ENCODE measurements at places on chromosomes 11 and 22.

DNA sequence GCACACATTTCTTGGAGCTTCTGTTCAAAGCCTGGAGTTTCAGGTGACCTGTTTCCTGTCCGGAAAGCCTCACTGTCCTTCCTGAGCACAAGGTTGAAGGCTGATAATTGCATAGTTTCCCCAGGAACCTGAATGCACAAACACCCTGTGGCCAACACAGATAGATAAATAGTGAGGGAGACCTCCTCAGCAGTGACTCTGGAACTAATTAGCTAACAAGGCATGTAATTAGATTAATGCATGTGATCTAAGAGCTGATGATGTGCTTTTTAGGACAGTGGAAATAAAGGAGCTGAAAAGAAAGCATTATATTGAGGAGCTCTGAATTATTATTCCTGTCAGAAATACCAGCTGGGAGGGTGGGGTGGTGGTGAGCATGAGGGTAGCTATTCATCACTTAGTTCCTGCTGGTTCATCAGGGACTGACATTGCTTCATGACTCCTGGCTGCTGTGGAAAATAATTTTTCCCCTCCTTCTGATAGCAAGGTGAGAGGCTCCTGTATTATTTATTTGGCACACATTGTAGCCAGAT, 101.1 kb downstream of the NELL1 start:
- DNase-seq, result no peak

DNA sequence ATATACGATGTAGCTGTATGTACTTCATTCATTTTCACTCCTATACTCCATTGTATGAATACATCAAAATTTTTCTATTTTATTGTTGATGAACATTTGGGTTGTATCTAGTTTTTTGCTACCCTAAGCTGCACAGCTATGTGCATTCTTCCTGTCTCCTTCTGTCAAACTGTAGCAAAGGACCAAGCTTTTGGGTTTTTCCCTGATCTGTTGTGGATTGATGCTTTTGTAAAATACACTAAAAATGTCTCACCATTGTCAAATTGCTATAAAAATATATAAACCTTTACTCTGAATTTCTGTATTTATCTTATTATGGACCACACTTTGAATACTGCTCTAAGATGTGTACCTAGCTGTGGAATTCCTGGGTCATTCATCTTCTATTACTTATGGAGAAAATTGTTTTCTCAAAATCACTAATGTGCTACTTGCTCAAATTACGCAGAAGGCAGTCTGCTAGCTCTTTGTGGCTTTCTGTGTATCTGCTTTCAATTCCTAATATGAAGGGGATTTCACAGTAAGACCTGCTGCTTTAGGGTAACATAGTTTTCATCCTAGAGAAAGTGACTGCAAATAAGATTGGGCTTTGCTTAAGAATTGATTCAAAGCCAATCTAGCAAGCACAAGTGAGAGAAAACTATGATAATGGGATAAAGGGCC, 123.4 kb downstream of the CYP2R1 start:
- no peak for DNase-seq

- DNase-seq, result no peak
Observed at GRCh38 chr11:86658534-86658933, 13.9 kb downstream of the ME3 start.

DNA sequence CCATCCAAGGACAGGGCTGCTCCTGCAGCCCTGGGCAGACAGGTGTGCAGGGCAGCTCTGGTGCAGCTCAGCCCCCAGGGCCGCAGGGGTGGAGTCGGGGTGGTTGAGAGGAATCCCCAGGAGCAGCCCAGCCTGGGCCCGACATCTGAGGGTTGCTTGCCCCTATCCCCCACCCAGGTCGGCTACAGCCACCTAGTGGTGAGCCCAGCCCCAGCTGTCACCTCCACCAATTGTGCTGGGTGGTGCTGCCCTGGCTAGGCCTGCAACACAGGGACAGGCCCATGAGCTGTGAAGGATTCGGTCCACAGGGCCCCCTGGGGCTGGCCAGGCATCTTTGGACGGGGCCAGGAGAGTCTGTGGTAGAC, 29.6 kb downstream of the RTN4R start:
- peak; percentile 11 for DNase-seq

DNA sequence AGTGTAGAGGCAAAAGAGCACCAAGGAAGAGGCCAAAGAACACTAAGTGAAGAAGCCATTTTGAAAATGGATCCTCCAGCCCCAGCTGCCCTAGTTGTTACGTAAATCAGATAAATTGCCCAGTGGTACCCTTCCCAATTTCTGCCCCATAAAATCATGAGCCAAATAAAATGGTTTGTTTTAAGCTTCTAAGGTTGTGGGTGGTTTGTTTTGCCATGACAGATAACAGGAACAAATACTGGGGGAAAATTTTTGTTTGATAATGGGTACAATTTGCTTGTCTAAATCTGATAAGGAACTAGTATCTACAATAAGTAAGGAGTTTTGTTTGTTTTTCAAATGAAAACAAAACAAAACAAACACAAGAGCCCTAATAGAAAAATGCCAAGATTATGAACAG, 30.6 kb upstream of the HSD17B12 start:
- no peak for DNase-seq
